ENCODE measurements at places on chromosomes 7 and 10.

- DNase-seq, result no peak
Measured at GRCh38 chr7:135920478-135920877, 56.7 kb downstream of the MTPN start.

DNA sequence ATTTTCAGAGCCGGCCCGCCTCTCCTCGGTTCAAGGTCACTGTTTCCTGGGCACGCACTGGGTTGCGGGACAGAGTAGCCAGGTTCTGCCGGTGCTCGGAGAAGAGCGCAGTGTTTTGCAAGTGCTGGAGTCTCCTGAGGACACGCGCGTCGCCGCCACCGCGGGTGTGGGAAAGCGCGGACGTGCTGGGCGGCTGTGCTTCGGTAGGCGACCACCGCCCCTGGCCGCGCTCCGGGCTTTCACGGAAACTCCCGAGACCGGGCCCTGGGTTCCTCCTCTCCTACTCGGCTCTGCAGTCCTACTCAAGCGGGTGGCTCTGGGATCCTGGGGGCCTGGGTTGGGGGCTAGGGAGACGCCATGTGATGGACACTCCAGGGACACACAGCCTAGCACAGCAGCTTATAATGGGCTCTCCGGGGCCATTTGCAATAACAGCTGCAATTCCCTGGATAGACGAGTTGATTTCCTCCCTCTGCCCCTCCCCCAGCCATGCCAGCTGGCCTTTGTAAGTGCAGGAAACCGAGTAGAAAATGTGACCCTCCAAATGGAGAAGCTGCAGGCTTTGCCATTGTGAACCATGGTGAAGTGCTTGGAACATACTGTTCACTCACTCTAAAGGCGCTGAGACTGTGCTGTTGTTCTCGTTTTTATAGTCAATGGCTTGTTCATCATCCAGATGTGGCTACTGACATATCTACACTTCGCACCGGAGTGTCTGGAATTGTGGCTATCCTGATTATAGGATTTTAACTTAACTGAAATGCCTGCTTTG lies 2.1 kb downstream of the FRAT1 start:
- no peak for DNase-seq

DNA sequence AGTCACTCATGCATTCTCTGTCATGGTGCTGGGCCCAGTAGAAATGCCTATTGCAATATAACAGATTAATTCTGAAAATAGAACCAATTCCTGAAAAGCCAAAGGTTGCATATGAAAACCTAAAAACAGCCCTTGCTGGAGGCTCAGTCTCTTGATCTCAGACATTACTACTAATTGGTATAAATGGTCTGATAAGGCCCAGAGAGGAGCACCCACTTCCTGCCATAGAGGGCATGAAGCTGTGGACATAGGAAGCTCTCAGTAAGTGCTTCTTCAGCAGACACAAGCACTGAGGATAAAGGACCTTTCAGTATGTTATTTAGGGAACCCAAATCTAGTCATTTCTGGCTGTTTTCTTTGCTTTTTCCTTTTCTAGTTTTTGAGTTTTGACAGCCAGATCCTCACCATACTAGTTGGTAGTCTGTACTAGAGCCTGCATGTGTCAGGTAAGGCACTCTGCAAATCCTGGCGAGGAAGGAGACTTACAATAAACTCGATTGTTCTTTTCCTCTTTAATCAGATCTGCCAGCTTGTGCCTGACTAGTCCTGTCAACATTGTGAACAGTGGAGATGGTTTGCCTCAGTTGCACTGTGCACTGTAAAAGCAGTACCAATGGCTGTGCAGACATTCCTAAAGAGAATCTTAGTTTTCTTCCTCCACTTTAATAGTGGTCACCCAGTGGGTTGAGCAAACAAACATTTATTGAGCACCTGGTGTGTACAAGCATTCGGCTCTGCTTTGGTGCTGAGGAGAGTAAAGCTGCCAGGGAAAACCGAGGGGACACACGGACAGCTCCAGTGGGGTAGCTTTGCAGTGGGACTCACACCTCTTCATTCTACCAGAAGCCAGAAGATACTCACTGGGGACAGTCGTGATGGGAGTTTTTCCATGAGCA lies 140.9 kb downstream of the CHN2 start:
- no peak for DNase-seq

DNA sequence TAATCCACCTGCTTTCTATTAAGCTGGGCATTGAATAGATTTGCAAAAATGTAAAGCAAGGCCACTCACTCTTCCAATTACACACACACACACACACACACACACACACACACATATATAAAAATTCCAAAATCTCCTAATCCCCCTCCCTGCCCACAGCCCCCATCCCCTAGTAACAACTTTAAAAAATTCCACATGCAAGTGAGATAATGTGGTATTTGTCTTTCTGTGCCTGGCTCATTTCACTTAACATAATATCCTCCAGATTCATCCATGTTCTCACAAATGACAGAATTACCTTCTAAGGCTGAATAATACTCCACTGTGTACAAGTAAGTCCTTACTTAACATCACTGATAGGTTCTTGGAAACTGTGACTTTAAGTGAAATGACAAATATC lies 24.2 kb downstream of the SH2D4B start:
- DNase-seq, result no peak

DNA sequence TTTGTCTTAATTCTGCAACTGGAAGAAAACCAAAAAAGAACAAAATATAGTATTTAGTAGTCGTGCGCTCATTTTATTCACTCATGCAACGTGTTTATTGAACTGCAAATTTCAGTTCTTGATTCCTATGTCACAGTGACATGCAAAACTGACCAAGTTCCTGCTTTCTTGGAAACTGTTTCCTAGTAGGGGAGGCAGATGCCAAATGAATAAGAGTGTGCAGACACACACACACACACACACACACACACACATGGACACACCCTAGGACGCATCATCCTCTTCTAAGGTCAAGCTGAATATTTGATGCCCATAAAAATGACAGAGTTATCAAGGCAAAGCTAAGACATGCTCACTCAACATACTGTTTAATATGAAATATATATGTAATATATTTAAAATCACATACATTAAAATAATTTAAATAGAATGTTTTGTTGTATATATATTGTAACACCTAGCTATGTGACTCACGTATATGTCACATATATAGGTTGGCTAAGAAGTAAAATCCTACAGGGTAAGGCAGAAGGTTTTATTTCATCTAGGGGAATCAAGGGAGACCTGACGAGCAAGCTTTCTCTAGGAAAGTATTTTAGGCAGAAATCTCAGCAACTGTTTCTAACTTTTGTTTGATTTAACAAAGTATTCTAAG lies 79.6 kb downstream of the SVIL start:
- no peak for DNase-seq

GRCh38 chr10:97529685-97530465 lies 31.2 kb downstream of the UBTD1 start:
- no peak for DNase-seq

- no peak for DNase-seq
Measured at GRCh38 chr10:71009126-71009525, 120.8 kb upstream of the PCBD1 start.

DNA sequence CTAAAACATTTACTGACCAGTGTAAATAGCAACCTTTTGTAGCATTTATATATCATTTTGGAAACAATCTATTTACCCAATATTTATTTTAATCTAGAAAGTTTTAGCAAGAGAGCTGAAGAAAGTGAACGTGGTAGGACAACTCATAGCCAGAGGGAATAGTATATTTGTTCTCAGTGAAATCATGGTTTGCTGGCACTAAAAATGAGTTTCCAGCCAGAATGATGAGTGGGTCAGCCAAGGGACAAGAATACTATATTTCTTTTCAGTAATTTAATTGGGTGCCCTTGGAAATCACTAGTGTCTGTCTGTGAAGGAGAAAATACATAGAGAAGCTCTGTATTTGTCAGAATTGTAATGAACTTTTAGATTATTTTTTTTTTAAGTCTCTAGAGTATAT lies 74.9 kb downstream of the MINPP1 start:
- DNase-seq, result no peak

- DNase-seq, result no peak
Measured at GRCh38 chr7:133330085-133330484, 77.2 kb downstream of the EXOC4 start.

DNA sequence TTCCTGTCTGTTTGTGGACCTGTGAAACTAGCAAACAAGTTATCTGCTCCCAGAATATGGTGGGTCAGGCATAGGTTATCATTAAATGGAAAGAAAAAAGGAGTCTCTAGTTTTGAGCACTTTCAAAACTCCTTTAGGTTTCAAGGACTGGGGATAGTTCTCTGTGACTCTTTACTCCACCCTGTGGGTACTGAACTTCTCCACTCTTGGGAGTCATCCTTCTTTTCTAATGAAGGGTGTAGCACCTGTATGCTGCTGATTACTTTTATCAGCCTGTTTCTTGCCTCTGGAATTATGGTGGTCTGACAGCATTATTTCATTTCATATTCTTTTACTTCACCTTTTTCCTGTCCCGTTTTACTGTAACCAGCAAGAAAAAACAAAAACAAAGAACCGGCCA lies 6.7 kb downstream of the GNAI1 start:
- DNase-seq, result no peak

- no peak for DNase-seq
Measured at GRCh38 chr10:87585565-87586514, 73.8 kb upstream of the PAPSS2 start.

DNA sequence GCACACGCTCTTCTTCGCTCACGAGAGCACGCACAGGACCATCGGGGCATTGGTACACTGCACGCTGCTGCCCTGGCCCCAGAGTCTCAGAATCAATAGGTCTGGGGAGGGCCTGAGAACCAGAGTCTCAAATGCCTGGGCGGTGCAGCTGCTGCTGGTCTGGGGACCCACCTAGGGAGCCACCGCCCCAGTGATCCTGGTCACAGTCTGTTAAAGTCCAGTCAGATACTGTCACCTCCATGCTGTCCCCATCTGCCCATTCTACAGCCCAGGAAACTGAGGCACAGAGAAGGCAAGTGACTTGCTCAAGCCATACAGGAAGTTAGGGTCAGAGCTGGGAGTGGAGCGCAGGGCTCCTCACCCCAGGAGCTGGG lies 38.0 kb downstream of the ZCCHC24 start:
- no peak for DNase-seq

DNA sequence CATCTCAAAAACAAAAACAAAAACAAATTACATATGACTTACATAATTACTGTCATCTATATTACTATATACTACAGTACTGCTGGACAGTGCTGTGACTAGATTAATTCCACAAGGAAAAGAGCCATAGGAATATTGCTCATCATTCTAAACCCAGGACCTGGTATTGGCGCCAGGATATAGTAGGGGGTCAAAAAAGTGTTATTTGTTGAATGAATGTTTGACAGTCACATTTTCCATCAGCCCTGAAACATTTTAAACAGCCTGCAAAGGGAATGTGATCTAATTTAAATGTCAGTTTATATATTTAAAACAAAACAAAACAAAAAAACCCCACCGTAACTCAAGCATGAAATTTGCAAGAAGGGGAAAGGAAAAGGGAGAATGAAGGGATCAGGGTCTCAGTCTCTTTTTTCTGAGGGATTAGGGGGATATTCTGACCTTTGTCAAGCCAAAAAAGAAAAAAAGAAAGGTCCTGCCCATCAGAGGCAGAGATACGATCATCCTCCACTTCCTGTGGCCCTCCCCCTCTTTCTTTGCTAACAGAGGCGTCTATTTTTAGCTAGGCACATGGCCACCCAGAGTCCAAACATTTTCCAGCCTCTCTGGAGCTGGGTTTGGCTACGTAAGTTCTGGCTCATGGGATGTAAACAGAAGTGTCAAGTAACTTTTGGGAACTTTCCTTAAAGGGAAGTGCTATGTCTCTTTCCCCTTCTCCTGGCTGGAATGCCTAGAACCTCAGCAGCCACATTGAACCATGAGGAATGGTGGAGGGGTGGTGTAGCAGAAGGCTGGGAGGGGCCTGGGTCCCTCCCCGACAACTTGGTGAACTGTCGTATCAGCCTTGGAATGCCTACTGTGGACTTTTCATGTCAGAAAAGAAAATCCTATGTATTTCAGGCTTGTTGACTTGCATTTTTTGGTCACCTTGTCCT lies 44.6 kb upstream of the DLG5 start:
- DNase-seq, result no peak

DNA sequence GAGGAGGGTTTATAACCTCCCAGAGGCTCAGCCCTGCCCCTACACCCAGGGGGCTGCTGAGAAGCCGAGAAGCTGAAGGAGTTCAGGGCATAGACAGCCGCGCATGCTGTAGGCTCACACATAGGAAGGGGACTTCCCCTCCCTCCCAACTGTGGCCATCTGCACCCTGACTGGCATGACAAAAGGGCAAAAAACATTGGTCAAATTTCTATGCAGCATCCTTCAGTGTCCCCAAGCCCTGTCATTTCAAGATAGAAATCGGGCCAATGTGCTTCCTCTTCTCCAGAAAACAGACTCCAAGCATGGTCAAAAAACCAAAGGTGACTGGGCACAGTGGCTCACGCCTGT lies 55.9 kb upstream of the MYL10 start:
- DNase-seq, result no peak

DNA sequence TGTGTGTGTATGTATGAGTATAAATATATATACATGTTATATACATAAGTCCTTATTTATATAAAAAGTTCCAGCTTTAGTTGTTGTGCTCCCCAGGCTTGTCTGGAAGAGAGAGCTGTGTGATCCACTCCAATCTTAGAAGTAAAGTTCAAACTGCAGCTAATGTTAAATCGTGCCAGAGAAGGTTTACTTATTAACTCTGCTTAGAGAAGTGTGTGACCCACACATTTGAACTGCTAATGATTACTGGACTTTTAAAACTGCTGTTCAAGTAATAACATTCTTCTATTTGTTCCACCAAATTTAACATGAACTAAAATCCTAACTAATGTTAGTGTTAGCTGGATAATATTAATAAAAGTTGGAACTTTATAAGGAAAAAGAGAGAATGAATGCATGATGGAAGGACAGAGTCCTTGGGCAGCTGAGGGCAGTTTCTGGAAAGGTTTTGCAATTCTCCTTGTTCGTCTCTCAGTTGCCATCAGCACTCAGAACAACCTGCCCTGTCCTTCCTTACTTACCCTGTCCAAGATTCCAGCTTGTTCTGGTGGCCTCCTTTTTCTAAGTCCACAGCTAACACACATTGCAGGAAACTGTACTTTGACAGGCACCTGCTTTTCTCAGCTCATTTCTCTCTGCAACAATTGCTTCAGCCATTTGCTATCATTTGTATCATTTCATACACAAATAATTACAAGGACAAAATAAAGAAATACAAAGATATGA lies 162.6 kb downstream of the FAM107B start:
- DNase-seq, result no peak
